HCT116 (cell line): ENCODE measurements at places on chromosomes 7 and 10. TPM values are rescaled to one million over a fixed set of nuclear protein-coding genes. Genes with fewer than 3 reads are reported as not detected.

GRCh38 chr7:2812114-2812487 lies 32.0 kb downstream of the GNA12 start:
- no peak for DNase-seq

- DNase-seq = no peak
These were observed 199.8 kb downstream of the AHR start for GRCh38 chr7:17498230-17498629.

ZNF488 gene
- 3.9 TPM for total RNA-seq

GRCh38 chr7:90766814-90767564 lies 170.9 kb downstream of the CDK14 start:
- no peak for DNase-seq

ANTXRL gene
- not detected for total RNA-seq

GRCh38 chr7:28706584-28706983 lies 251.5 kb downstream of the TRIL start:
- DNase-seq = no peak

DNA sequence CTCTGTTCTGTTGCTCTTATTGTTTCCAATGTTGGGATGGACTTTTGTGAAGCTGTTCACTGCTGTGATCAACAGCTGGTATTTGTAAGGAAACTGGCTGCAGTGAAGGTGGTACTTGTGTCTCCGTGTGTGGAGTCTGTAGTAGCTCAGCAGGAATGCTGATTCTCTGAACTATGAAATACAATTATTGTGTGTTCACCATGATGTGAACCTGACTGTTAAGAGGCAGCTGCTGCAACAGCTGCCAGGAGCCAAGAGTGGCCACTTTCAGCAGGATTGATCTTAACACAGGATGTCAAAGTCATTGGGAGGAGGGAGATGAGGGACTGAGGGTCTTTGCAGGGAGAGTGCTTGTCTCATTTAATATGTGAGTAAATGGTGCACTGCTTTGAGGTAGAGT lies 13.9 kb downstream of the VSTM2A start:
- DNase-seq = no peak

DNA sequence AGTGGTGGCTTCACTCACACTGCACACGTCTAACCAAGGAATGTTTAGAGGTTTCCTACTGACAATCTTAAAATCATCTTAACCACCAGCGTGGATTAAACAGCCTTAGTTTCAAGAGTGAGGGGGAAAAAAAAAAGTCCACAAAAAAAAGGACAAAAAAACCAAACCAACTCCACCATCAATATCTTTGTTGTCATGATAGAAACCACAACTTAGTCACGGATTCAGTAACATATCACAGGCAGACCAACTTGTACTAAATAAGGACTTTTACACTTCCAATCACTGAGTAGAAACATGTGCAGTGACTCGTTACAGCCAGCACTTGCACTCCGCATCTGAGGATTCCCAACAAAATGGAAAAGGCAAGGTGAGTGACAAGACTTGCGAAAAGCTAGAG lies 46.5 kb downstream of the FAM171A1 start:
- no peak for DNase-seq

ZNF777 gene
- 15.6 TPM for total RNA-seq

LBX1 gene
- not detected for total RNA-seq

GRCh38 chr7:150489782-150490181 lies 24.9 kb upstream of the GIMAP7 start:
- no peak for DNase-seq

DNA sequence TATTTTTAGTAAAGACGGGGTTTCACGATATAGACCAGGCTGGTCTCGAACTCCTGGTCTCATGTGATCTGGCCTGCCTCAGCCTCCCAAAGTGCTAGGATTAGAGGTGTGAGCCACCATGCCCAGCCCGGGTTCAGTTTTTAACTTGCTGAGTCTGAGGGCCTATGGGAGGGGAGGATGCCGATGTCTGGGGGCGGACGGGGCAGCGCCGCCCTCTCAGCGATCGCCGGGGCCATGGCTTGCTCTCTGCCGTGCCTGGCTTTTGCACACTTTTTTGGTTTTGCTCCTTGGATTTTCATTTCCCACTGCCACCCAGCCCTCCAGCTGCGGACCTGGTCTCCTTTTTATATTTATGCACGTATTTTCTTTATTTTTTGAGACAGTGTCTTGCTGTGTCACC lies 15.2 kb upstream of the COL26A1 start:
- no peak for DNase-seq

NCF1 gene
- total RNA-seq = 0.27 TPM

DNA sequence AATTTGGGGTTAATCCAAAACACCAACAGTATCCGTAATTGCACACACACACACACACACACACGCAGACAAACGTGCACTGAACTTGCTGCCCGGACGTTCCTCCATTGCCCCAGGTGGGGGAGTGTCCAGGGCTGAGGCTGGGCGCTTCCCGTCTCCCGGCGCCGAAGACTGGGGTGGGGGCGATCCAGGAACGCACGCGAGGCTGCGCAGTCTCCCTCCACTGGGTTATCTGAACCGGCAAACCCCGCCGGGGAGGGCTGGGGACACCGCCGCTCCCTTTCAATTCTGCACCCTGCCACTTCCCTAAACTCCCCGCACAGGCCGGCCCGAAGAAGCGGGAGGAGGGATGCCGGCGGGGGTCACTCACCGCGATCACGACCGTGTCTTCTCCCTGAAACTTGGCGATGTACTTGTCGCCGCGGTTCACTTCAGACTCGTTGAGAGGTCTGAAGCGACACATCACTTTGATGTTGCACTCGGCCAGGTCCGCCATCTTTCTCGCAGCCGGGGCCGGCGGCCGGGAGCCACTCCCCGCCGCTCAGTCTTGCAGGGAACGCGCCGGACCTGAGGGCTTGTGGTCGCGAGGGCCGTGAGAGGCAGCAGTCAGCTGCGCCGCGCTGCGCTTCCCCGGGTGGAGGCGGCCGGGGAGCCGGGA lies 618 bp downstream of the KIF5B start:
- DNase-seq = no peak

GHRHR gene
- not detected for total RNA-seq

DNA sequence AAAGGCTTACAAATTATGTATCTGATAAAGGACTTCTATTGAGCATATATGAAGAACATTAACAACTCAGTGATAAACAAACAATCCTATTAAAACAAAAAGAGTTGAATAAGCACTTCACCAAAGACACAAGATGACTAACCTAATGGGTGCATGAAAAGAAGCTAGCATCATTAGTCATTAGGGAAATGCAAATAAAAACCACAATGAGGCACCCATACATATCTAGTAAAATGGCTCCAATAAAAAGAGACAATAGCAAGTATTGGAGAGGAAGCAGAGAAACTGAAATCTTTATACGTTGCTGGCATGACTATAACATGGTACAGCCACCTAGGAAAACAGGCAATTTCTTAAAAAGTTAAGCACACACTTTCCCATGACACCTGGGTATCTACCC lies 77.6 kb upstream of the ZMIZ1 start:
- no peak for DNase-seq

DNA sequence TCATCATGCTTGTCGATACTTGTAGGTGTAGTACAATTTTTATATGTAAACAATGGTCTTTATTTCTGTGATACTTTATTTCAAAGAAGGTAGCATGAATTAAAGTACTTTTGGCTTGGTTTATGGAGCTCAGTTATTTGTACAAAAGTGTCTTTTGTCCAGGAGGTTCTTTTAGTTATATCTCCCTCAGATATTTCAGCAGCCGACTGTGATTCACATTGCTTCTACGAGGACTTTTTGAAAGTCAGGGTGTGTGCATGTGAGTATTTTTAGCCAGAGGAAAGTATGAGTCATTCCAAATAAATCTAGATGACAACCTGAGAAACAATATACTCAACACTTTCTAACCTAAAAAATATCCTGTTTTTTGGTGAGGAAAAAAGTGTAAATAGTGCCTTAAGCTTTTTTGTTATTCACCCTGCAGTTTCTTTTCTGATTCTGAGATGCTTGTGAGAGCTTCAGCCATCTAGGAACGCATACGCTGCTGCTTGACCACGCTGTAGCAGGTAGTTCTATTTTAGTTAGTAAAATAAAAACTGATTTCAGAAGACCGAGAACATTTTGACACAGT lies 595 bp upstream of the SUN1 start:
- peak; percentile 83 for DNase-seq

GRCh38 chr10:70051848-70052247 lies 798 bp upstream of the MACROH2A2 start:
- no peak for DNase-seq

DNA sequence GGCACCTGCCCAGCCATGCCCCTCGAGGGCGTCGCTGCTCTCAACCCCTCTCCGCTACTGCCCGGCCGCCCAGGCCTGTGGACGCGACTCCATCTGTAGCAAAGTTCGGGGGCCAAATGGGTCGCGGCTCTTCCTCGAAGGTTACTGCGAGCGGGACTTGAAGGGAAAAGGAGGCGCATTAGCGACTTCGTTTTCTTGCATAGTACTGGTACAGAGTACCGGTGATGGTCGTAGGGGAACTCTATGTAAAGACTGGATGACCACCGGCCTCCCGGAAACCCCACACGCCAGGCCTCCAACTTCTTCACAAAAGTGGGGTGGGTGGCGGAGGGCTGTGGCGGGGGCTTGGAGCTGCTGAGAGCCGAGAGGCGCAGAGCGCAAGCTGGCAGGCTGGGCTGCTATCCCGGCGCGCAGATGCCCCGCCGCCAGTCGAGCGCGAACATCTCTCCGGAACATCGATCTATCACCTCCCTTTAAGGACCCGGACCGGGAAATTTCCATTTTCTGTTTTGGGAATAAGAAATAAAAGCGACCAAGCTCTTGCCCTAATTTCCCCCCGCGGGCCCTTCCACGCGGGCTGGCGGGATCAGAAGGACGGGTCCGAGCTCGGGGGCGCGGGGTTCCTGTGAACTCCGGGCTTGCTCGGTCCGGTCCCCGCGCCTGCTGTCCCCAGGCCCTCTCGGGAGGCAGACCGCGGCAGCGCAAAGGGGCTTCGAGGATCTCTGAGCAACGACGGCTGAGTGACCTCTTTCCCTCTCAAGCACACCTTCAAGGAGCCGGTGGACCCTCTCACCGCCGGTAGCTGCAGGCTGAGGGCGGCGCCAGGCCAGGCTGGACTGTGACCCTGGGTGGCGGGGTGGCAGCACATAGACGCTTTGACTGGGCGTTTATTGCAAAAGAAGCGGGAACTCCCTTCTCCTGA lies 12.2 kb upstream of the FEZF1 start:
- DNase-seq = no peak

DNA sequence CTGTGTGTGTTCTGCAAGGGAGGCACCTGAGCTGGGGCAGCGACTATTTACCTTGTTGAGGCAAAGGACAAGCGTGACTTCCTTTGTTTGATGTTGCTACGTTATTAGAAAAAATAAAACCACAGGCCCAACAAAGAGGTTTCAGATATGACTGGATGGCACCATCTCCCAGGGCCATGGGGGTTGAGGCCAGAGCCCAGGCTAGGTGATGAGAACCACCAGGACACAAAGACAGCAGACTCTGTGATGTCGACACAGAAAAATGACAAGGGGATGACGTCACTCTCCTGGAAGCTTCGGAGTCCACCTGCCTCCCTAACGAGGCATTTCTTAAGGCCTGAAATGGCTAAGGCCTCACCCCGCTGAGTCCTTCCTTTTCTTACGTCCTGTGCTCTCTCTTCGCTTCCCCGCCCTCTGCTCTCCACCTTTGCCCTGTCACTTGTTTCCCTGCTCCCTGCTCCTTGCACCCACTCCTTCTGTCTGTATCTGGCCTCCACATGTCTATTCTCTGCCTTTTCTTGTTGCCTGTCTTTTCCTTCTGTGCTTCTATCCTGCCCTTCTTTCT lies 83.0 kb upstream of the ADRB1 start:
- no peak for DNase-seq

CDHR1 gene
- total RNA-seq = not detected

DNA sequence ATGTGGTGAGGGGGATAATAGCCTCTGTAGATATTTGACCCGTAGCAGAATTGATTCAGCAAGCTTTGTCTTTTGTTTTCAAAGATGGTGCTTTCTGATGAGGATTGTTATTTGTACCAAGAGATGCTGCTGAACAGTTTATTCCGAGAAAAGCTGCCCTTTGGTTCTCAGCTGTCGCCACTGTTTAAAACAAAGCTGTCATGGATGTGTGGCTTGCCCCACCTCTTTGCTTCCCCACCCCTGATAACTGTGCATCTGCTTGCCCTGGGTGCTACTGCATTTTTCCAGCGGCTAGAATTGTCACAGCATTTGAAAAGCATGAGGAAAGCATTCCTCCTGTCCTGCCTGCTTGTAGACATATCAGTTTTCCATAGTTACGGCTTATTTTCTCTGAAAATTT lies 226.9 kb upstream of the CSTF2T start:
- DNase-seq = no peak

GRCh38 chr10:123381224-123381623 lies 227.0 kb downstream of the BUB3 start:
- no peak for DNase-seq

GRCh38 chr7:45978010-45978681 lies 57.1 kb upstream of the IGFBP3 start:
- DNase-seq = peak; percentile 95

DNA sequence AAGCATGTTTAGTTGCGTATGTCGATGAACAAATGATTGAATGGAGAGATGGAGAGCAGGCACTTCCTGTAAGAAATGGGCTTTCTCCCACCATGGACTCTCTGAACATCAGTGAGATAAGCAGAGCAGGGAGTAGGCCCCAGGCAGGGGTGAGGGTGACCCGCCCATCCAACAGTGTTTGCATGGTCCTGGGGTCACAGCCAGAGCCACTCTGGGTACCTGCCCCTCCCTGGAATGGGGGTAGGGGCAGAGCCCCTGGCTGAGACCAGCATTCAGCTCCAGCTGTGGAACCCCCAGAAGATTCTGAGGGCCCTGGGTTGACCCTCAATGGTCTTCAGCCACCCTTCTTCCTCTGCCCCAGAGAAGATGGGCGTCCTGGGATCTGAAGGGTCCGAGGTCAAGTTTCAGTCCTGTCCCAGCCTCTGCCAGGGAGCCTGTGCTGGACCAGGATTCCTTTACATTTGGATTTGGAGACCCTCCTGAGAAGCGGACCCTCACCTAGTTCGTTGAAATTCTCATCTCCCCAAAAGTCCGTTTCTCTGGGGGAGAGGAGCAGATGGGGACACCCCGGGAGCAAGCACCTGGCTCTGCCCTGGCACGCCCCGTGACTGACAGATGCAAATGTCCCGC lies 2.4 kb upstream of the FGF8 start:
- DNase-seq = no peak

IRF5 gene
- total RNA-seq = 16.5 TPM

DNA sequence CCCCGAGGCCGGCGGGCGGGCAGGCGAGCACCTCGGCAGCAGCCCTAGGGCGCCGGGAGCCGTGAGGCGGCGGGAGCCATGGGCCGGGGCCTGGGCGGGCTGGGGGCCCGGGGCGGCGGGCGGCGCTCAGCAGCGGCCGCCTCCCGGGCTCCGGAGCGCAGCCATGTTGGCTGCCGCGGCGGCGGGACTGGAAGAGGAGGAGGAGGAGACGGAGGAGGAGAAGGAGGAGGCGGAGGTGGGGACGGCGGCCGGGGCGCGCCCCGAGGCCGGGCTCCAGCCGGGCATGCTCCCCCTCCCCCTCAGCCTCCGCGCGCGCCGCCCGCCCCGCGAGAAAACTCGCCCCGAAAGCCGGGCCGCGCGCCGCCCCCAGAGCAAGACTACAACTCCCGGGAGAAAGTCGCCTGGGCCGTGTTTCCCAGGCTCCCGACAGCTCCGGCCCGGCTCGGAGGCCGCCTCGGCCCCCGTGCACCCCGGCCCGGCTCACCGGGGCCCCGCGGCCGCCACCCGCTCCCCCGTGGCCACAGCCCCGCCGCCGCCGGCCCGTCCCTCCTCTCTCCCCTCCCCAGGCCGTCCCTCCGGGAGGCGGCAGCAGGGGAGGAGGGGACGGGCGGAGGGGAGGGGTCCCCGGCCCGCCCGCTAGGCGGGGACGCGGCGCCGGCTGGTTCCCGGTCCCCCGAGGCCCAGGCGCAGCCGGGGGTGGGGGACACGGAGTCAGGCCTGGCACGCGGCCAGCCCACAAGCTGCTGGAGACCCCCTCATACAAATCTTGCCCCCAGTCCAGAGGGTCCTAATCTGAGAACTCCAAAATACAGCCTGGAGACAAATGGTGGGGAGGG lies at the start of gene DLG5:
Gene DLG5, minus strand, starts transcription at position 190 of the 836 bp plus-strand sequence. CDS start 235 bp downstream, outside the sequence.
- no peak for DNase-seq
